ENCODE measurements at places on chromosomes 2 and 18.

- no peak for DNase-seq
Measured at GRCh38 chr2:96325041-96325883, at the start of gene ITPRIPL1. Gene ITPRIPL1 (plus strand): TSS chr2:96325317. CDS start chr2:96325840, 523 bp downstream.

- DNase-seq: no peak
Measured at GRCh38 chr2:191170301-191170636, 19.5 kb upstream of the STAT4 start.

DNA sequence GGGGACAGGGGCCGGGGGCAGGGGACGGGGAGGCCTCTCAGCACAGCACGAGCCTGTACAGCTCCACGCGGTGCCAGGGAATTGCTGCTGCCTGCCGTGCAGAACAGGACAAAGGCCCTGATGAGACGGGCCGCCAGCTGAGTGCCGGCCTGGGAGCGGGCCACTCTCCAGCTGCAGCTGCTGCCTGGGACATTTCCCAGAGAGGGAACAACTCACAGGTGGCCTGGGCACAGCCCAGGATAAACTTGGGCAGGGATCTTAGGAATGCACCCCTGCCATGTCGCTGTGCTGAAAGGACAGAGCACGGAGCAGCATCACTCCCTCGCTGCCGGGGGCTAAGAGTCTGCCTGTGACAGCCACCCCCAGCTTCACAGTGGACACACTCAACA lies 38.8 kb downstream of the CENPO start:
- no peak for DNase-seq

- DNase-seq: no peak
Measured at GRCh38 chr2:177726931-177727348, 334.4 kb downstream of the AGPS start.

GRCh38 chr2:138223319-138223718 lies 259.0 kb downstream of the HNMT start:
- no peak for DNase-seq

Data from activated CD4-positive, CD25-positive, alpha-beta regulatory T cell (primary cell).